ENCODE measurements at places on chromosomes 2 and 18.

DNA sequence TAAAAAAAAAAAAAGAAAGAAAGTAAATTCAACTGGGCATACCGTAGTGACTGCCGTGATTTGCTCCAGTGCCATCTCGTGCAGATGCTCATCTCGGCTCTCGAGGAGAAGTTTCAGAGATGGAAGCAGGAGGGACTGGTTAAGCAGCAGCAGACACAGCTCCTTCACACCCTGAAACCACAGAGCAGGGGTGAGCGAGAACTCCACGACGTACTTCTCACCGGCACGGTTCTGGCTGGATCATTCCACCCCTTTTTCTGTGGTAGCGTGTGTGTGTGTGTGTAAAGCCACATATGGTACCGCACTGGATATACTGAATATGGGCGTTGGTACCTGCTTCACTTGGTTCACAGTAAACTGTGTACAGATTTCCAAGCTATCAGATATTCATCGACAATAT, 382.2 kb downstream of the NBAS start:
- DNase-seq: no peak

DNA sequence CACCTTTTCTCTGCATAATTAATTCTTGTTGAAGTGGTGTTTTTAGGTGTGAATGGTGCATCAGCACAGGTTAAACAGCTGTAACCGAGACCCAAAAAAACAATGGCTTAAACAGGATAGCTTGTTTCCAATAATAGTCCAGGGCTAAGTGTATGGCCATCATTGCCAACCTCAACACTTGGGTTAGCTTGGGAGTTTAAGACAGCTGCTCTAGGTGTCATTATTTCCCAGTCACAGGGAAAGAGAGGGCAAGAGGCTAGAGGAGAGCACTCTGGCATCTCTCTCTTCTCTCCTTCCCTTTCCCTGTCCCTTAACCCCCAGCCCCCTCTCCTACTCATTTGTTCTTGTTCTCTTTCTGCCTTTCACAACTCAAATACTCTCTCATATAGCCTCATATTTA, 21.1 kb downstream of the BIRC6 start:
- DNase-seq: no peak

DNA sequence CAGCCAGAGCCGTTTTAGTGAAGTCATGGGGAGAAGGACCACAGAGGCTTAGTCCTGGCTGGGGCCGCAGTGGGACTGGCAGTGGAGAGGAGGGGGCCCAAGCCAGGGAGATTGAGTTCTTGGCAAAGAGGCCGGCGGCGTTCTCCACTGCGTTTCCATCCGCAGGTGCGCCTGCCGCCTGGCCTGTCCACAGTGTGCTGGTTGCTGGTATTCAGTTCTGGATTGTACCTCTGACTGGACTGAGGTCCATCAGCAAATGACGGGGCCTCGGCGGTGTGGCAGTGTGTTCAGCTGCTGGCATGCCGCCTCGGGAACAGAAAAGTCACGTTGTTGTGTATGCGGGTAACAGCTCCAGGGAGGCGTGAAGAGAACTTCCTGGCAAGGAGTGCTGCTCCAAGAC, 36.8 kb downstream of the LRRFIP1 start:
- no peak for DNase-seq

- no peak for DNase-seq
Measured at GRCh38 chr18:37055137-37055802, 226.3 kb downstream of the KIAA1328 start.

- no peak for DNase-seq
Measured at GRCh38 chr2:127864877-127865276, 6.9 kb upstream of the POLR2D start.

- no peak for DNase-seq
Measured at GRCh38 chr2:195495351-195495750, 161.7 kb upstream of the SLC39A10 start.

- no peak for DNase-seq
Measured at GRCh38 chr2:195652911-195653310, 4.1 kb upstream of the SLC39A10 start.

- no peak for DNase-seq
Measured at GRCh38 chr2:233280114-233280693, 27.4 kb upstream of the SAG start.

- DNase-seq: no peak
Measured at GRCh38 chr2:158414538-158414937, 42.0 kb downstream of the CCDC148 start.

GRCh38 chr2:32342801-32343200, 14.0 kb upstream of the BIRC6 start:
- no peak for DNase-seq

DNA sequence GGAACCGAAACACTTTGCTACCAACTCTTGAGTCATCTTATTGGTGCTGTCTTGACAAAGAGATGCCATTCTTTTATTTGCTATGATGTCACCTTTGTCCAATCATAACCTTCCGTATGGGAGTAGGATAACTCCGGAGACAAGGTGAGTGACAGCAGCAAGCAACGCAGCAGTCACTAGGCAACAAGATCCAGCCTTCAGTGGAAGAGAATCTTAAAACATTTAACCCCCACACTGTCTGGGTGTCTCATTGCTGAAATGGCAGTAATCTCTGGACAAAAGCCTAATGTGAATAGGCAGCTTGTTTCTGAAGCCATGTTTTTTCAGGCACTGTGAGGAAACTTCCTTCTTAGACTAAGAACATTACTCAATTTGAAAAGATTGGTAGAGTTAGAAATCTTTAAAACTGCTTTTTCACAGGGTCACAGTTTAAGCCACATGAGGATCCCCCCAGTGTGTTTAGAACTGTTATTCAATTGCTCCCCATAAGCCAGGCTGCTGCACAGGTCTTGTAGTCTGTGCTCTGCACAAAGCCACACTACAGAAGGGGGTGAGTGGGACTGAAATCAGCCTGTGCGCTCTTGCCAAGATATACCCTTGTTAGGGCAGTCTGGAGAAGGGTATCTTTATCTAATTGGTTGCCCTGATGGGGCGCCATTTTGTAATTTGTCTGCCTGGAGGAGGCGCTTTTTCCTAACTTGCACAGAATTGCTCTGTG, 131.5 kb upstream of the STON1 start:
- DNase-seq: no peak

DNA sequence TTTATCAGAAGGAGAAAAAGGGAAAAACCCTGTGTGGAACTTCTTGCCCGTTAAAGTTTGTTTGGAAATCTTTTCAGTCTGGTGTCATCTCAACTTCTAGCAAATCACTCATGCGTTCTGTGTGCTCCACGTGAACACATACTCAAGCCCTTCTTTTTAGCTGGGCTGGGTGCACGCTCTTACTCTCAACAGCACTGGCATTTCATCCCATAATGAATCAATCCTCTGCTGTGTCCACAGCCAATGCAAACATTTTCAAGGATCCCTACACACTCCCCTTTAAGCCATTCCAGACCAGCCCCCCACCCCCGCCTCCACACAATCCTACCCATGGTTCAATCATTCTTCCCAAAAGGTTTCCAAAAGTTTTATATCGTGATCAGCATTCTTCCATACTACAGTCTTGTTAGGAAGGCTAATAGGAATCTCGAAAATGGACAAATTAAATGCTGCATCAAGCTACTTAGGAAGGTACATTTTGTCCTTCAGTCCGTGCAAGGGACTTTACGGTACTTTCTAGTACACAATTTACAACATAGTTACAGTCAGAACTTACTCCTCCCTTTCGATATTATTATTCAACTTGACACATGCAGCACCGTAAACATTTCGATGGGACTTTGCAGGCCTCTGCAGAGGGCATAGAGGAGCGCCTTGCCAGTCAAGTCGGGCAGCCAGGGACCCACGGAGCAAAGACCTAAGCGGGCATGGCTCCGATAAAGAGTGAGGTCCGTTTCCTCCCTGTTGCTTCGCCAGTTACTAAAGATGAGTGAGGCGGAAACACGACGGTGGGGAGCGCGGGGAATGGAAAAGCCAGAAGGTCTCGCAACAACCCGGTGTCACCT, 1.4 kb downstream of the PTGR3 start:
- DNase-seq: no peak

- DNase-seq: no peak
Measured at GRCh38 chr2:172253190-172254052, 150.7 kb upstream of the DLX2 start.

- DNase-seq: no peak
Measured at GRCh38 chr2:135913727-135914365, 37.6 kb upstream of the MCM6 start.

DNA sequence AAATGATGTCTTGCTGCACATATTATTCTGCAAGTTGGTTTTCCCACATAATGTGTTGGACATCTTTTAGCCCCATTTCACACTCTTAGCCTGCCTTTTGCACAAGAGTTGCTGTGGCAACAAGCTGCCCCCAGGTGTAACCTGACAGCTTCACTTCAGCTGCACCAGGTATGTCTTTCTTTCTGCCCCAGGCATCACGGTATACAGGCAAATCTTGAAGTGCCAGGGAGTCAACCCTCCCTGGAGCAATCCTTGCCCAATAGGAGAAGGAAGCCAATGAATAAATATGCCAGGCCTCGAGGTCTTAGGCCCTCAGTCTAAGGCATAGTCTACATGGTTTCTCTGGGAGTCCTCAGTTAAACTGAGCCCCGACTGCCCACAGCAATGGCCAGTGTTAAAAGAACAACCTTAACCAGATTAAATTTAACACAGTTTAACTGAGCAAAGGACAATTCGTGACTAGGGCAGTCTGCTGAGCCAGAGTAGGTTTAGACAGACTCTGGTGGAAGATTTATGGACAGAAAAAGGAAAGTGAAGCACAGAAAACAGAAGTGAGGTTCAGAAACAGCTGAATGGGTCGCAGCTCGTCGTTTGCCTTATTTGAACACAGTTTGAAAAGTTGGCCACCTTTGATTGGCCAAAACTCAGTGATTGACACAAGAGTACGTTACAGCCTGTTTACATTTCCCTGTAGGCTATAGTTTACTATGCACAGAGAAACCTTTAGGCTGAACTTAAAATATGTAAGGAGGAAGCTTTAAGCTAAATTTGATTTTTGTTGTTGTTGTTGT, 32.0 kb upstream of the C1QL2 start:
- no peak for DNase-seq

- DNase-seq: no peak
Measured at GRCh38 chr18:2642771-2643170, 12.8 kb upstream of the SMCHD1 start.

- no peak for DNase-seq
Measured at GRCh38 chr2:218798767-218799504, 17.0 kb downstream of the CYP27A1 start.

DNA sequence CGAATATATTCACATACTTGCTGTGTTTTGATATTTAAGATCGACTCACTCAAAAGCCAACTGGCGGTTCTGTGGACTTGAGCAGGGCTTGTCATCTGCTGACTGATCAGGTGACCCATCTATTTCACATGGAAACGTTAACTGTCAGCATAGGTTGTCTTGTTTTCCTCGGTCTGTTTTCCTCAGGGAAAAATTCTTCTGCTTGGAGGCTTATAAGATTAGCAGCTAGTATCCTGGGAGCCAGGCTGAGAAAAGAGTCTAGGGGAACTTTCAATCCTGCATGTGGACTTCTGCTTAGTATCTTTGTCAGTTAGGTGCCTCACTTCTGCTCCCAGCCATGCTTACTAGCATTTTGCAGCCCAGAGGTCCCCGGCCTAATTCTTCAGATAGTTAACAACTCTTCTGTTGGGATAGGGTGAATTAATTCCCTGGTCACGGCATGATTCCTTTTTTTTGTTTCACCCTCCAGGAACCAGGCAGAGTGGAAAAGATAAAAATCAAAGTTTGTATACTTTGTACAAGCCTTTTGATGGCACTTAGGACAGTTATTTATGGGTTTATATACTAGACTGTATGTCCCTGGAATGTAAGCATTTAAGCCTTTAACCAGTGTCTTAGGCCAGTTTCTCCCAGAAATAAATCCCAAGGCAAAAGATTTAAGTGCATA, 226.0 kb downstream of the GULP1 start:
- DNase-seq: no peak

DNA sequence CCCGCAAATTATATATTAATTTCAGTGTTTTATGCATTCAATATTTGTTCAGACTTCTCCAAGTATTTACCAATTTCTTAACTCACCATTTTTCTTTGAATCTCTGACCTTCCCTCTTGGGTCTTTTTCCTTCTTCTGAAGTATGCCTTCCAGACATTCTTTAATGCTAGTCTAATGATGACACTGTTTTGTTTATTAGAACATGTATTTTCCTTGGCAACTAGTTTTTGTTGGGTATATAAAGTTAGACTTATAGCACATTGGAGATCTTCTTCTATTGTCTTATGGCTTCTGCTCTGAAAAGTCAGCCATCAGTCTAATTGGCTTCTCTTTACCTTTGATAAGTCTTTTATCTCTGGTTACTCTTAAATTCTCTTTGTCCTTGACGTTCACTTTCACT, 423.2 kb upstream of the NRP2 start:
- no peak for DNase-seq

- no peak for DNase-seq
Measured at GRCh38 chr2:166632616-166633015, 138.6 kb upstream of the SCN7A start.

DNA sequence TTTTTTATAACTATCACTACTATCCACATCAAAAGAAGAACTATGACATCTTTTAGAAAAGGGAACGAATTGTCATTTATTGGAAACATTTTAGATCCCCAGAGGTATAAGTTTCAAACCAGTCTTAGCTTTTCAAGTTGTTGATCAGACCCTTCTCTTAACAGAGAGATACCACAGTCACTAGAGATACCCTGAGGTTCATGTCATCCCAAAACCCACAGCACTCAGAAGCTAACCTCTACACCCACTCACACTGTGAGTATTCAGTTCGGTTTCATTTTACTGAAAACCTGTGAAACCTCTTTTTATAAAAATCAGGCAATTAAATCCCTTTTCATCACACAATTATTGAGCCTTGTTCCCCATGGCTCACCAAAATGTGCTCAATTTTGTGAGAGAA, 156.2 kb downstream of the DTNA start:
- DNase-seq: no peak

- DNase-seq: no peak
Measured at GRCh38 chr2:68768461-68768860, 33.9 kb downstream of the ARHGAP25 start.

DNA sequence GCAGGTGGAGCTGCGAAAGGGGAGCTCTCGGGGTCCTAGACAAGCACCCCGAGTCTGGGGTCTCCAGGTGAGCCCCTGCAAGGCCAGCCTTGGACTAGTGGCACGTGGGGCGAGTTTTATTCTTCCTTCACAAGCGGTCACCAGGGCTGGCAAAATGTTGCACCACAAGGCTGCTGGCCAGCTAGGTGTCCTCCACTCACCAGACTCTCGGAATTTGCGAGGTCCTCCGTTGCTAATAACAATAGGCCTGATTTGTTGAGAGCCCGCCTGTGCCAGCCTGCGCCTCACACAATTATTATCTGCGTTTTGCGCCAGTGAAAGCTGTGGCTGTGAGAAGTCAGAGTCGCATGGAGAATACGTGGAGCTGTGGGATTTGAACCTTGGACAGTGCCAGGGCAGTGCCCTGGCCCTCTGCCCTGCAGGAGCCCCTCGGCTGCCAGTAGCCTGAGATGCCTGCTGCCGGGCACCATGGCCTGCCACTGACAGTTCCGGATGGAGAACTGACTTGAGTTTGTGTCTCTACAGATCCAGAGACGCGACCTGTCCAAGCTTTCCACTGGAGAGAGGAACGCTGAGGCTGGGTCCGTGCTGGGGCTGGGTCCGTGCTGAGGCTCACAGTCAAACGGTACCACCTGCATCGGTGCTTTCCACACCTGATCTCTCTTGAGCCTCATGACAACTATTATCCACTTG, 77.6 kb upstream of the ODC1 start:
- DNase-seq: no peak

All from activated CD8-positive, alpha-beta memory T cell treated with anti-CD3 and anti-CD28 coated beads for 1 hour (primary cell).